ENCODE measurements at places on chromosomes 16 and 17.

DNA sequence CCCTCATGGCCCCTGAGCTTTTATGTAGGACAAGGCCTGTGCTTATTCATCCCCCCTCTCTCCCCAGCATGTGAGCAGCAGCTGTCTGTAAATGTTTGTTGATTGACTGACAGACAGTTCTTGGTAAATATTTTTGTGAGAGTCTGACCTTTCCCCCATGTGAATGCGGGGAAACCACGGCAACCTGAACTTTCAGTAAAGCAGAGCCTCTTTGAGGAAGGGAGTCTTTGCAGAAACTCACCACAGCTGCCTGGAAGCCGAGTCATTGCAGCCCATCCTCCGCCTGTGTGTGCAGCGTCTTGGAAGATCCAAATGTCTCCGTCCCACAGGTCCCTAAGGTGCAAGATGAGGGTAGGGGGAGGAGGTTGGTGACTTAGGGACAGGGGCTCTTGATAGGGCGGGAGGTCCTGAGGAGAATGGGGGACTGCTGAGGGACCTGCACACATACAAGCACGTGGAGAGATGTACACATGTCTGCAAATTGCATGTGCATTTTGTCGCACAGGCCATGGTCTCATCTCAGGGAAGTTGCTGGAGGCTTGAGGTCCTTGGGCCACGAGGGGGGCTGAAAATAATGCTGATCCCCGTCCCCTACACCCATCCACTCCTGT is 23.0 kb upstream of the IL21R start:
- no peak for DNase-seq

DNA sequence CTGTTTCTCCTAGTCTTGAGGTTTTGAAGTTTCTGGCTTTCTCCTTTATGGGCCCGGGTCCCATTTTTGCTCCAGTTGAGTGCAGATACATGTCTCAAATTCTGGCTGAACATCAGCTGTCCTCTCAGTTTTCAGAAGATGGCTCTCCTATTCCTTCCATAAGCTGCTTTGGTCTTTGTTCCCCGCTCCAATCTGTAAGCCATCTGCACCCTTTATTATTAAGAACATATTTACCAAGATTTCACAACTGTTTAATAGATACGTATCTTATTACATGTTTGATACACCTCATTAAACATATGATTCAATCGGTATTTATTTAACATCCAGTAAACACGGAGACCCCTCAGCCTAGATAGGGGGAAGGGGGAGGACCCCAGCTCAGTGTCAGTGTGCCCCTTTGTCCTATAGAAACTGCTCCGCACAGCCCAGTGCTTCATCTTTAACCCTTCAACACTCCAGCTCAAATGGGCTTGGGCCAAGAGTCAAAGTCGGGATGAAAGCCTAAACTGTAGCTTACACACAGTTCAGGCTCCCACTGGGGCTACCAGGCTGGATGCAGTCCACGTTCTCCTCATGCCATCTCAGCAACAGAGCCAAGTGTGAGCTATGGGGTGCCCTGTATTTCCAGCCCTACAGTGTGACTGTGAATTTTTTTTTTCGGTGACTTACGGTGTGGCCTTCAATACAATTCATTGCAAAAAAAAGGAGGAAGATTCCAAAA is 166.0 kb upstream of the ZFHX3 start:
- DNase-seq = no peak

DNA sequence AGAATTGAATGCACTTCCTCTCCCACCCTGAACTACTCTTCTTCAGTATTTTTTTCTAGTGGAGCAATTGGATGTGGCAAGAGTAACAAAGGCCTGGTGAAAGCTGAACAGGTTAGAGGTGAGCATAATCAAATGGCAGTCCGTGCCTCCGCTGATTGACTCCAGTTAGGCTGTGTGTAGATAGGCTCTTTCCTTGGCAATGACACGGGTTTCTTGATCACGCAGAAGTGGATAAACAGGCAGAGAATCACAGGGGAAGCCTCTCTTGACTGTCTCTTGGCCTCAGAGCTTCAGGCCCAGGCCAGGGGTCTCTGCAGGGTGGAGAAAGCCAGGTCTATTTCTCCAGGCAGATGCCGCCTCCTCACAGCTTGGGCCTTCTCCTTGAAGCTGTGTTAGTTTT is 4.2 kb downstream of the CD300LB start:
- DNase-seq = no peak

DNA sequence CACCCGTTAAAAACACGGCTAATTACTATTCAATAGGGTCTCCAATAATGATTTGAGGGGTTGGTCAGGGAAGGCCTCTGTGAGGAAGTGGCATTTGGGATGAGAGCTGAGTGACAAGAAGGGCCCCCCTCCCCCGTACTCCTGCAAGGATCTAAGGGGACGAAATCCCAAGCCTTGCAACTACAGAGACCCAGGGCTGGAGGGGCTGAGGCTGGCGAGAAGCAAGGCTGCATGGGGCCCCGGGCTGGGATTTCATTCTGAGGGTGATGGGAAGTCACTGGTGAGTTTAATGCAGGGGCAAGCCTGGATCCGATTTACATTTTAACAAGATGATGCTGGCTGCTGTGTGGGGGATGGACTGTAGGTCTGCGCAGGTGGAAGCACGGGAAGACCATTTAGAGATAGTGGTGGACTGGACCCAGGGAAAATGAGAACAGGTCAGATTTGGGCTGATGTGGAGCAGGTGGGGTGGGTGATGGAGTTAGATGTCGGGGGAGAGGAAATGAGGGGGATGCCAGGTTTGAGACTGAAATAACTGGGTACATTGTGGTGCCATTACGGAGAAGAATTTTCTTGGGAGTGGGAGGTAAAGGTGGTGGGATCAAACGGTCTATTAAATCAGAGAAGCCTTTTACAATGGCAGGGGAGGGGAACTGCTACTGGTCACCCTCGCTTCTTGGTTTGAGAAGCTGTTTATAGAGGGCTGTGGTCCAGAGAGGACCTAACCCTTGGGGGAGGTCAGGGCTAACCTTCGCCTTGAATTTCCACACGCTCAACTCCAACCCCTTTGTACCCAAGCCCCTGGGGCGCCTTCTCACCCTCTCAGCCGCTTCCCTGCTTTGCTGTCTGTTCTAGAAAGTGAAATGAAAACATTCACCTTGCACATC is 932 bp upstream of the MYBBP1A start:
- DNase-seq = no peak

- no peak for DNase-seq
Measured at GRCh38 chr17:38789185-38789584, 10.2 kb downstream of the PIP4K2B start.

DNA sequence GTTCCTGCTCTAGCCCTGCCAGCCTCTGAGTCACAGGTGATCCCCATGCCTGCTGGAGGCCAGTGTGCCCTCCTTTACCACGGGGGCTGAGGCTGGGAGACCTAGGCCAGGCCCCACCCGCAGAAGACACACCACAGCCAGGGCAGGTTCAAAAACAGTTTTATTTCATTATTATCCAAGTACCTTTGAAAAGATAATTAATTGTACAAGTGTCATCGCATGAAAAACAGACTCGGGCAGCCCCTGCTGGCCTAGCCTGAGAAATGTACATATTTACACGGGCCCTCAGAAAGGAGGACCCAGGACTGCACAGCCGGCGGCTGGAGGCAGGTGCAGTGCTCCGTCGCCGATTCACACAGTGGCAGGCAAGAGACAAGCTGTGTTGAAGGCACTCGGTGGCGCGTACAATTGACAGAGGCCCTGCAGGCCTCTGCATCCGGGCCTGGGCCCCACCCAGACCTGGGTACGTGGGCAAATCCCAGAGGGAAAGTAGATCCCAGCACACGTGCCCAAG is 4.4 kb downstream of the PDIA2 start:
- DNase-seq = no peak

GRCh38 chr17:78637643-78638420 is 60.6 kb upstream of the DNAH17 start:
- DNase-seq = no peak

- DNase-seq = no peak
Measured at GRCh38 chr16:4272114-4272956, 488 bp downstream of the TFAP4 start.

DNA sequence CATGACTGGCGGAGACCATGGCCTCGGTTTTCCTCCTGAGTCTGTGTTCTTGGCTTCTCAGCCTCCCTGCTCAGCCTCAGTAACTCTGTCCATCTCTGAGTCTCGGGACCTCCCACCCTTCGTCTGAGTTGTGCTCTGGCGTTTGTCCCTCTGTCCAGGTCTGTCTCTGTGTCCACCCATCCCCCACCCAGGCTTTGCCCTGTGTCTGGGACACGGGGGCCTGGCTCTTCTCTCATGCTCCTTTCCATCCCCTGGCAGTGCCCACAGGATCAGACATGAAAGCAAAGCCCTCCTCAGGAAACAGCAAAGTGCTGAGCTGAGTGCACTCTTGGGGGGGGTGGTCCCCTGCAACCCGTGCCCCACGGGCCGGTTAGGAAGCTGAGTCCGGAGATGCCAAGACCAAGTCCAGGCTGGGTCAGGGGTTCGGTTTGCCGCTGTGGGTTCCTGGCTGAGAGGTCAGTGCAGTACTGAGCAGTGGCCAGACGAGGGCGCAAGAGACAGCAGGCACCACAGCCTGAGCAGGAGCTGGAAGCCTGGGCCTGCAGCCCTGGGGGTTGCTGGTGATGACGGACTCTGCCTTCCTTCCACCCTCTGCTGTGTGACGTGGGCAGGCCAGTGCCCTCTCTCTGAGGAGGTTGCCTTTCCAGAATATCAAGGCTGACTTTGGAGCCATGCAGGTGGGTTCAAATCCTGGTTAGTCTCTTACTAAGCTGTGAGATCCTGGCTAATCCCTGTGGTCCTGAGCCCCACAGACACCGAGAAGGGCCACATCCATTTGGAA is 2.5 kb downstream of the P2RX1 start:
- peak; percentile 66 for DNase-seq

DNA sequence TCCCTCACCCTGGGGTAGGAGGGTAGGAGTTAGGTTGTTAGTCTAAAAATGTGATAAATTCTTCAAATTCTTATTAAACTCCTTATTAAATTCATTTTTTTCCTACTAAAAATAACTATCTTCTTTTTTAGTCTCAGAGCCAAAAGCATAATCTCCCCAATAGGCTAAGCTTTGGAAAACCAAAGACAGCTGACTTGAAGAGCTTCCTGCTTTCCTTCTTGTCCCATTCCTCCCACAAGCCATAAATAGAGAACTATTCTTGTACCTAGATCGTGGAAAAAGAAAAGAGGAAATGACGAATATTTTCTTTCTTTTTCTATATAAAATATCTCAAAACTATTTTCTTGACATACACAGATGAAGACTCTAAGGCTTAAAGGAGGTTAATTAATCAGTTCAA is 486.9 kb downstream of the CDH8 start:
- DNase-seq = no peak

DNA sequence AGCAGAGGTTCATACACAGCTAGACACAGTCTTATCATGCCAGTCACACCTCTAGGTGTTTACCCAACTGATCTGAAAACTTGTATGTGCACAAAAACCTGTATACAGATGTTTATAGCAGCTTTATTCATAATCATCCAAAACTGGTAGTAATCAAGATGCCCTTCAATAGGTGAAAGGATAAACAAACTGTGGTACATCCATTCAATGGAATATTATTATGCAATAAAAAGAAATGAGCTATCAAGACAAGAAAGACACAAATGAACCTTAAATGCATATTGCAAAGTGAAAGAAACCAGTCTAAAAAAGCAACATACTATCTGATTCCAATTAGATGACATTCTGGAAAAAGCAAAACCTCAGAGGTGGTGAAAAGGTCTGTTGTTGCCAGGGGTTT is 47.6 kb upstream of the CNEP1R1 start:
- no peak for DNase-seq

GRCh38 chr17:78394209-78394608 is 15.8 kb downstream of the PGS1 start:
- DNase-seq = no peak

DNA sequence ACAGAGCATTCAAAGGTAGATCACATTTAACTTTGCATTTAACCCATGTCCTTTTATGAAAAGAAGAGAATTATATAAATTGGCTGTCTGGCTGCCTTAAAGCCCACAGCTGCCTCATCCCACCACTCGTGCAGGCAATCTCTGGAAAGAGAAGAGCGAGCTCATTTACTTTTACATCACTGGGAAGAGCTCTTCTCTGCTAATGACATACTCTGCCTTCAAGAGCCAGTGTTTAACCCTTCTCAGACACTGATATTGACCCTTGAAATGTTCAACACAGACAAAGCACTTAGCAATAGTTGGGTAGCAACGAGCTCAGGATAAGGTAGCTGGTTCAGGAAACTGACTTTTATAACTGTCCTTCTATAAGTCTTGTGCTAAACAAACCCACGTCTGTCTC is 6.8 kb downstream of the KRT38 start:
- no peak for DNase-seq

DNA sequence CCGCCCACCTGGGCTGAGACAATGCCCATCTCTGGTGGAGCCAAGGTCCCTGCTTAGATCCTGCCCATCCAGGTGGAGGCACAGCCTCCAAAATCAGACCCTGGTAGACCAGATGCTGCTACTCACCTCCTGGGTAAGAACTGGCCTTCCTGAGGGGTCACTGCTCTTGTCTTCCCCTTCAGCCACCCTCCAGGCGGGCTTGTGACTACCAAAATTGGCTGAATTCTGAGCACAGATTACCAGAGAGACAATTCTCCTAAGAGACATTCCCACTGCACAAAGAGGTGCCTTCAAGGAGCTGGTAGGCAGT is 10.9 kb downstream of the MMP2 start:
- no peak for DNase-seq

DNA sequence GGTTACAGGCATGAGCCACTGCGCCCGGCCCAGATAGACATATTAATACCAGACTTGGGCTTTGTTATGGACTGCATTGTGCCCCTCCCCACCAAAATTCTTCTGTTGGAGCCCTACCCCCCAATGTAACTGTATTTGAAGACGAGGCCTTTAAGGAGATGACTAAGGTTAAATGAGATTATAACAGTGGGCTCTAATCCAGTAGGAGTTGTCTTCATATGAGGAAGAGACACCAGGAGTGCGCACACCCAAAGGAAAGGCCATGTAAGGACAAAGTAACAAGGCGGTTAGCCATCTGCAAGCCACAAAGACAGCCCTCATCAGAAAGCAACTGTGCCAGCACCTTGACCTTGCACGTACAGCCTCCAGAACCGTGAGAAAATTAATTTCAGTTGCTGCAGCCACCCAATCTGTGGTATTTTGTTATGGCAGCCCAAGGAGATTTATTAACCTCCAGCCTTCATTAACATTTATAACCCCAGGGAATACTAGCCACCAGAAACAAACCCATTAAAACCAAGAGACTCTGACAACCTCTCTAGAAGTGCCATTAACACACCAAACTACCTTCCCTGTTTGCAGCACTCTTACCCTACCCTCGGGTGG is 107.6 kb downstream of the TTC19 start:
- DNase-seq = no peak

- no peak for DNase-seq
Measured at GRCh38 chr16:15498427-15499175, 64.2 kb downstream of the BMERB1 start.

Measured in stimulated activated CD4-positive, alpha-beta T cell treated with anti-CD3 and anti-CD28 coated beads, TNF-alpha, amount 100 ng/mL, for 4 hours (primary cell).